ENCODE measurements at places on chromosomes 4 and X.

GRCh38 chrX:6223516-6223915 is 5.2 kb downstream of the NLGN4X start:
- no peak for DNase-seq

DNA sequence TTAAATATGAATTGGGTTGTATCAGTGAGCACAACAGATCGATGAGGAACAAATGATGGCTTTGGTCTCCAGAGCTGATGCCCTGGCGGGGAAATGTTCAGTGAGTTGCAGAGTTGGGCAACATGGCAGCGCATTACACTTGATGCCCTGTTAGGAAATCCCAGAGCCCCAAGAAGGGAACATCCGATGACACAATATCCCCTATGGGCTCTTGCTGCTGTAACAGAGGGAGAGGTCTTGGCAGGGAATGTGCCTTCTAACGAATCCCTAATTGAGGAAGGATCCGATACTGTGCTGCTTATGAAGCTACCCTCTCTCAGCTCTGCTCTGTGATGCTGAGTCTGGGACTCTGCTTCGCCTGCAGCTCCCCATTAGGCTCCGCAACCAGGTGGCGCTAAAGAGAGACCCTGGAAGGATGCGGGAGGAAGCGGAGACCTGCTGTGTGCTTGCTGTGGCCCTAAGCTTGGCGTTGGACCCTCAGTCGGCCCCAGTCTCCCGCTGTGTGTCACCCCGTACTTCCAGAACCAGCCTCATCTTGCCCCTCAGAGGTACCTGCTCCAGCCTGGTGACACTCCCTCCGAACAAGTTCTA is 38.9 kb downstream of the PDHA1 start:
- DNase-seq: no peak

DNA sequence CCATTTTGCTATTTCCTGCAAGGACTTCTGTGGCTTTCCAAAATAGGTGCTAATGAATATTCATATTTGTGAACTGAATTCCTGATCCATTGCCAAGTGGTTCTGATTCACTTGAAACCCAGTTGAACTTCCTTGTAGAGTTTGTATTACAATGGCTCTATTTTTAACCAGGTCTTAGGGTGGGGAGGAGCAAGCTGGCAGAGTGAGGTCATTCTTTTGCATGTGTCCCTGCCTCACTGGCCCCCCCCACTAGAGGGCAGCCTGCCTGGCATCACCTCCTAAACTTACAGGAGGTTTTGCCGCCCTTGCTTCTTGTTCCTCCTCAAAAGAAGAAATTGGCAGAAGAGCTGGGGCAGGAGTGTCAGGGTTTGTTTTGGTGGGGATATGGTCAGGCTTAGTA is 10.5 kb downstream of the PTTG2 start:
- no peak for DNase-seq

- peak; percentile 32 for DNase-seq
Measured at GRCh38 chr4:185470501-185471195, 885 bp downstream of the CCDC110 start.

DNA sequence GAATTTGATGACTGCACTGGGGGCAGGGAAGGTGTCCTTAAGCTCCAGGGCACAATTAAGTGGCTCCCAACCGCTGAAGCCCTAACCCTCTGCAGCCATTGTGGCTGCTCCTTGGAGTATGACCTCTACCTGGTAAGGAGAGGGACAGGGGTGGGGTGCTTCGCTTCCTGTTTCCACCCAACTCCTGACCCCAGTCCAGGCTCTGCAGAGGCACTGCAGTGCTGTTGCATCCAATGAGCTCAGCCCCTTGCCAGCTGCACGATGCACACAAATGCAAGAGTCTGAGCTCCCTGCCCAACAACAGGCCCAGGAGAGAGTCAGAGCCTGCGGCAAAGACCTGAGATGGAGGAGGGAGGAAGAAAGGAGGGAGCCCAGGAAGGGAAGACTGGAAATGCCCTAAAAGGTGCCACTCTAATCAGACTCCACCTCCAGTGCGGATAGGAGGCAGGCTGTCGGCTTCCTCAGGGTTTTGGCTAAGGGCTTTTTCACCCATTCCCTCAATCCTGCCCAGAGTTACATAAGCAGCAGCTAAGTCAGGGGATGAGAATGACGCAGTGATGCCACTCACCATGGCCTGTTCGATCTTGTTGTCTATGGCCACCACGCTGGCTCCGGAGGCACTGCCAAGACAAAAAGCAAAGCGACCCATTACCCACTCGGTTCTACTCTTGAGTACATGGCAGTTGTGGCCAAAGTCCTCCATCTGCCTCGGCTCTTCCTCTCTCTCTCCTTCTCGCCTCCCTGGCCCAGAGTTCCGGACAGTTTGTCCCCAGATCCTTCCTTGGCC is 60.1 kb downstream of the TSC22D3 start:
- no peak for DNase-seq

DNA sequence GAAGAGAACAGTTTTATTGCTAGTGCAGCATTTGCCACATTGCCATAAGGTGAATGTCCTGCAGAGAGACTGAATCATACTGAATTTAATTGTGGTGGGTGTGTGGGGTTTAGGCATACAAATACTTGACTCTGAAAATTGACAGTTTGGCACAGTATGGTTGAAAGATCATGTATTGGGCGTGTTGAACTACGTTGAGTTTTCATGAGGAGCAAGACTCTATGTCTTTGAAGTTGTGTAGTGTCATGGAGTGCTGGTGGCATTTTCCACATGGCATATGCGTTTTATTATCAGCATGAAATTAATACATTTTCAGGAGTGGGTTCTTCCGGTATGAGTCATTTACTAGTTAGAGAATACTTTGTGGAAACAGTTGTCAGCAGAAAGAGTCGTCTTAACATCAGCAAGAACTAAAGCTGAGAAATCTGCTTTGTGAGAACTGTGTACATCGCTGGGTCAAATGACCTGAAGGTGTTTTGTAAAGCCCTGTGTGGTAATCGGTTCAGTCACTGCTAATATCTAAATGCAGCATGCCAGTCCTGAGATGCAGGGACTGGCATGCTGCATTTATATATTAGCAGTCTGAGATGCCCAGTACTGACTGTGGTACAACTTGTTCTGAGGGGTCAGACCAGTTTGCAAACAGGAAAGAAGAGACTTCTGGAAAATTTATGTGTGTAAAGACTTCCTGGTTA is 50.3 kb downstream of the ARHGAP10 start:
- DNase-seq: no peak

- DNase-seq: no peak
Measured at GRCh38 chrX:46447384-46447783, 97.8 kb downstream of the ZNF674 start.

DNA sequence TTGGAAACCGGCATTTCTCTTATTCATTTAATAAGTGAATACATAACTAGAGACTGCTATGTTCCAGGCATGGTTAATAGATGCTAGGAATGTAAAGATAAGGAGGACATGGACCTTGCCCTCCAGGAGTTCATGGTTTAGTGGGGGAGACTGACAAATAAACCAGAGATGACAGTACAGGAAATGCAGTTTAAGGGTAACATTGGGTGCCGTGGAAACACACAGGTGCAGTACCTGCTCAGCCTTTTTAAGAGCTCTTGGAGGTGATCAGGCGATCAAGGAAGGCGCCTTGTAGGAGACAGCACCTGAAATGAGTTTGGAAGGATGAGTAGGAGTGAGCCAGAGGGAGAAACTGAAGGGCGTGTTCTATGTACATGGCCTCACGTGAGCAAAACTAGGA is 145.8 kb downstream of the AASDH start:
- DNase-seq: no peak

DNA sequence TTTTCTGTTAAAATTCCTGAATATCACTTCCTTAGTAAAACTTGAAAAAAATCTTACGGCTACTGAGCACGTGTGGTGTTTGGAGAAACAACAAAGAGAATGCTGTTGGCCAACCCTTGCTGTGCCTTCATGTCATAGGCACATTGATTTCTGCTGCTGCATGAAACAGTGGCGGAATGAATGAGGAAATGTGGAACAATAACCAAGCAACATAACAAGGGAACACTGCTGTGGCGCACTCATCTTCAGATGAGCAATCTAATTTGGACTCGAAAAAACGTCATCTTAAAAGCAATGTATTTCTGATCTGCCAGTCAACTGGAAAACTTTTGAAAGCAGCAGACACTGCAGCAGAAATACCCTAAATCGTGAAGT is 51.4 kb downstream of the PROM1 start:
- no peak for DNase-seq

- no peak for DNase-seq
Measured at GRCh38 chr4:9841072-9841471, 59.6 kb downstream of the DRD5 start.

- DNase-seq: no peak
Measured at GRCh38 chr4:112173593-112174558, 28.6 kb downstream of the FAM241A start.

DNA sequence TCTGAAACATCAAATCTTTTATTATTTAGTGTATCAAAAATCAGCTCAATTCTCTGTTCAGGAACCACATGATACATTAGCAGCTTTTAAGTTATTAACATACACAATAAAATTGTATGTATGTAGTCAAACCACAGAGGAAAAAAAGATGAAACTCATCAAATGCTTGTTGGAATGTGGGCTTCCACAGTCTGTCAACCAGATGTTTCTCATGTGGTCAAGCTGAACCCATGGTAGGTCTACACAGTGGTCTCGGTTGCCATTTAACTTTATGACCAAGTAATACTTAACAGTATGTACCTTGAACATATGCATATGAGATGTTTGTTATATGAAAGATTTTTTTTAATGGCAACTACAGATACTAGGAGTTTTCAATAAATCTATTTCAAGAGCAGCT is 427.8 kb downstream of the IL15 start:
- no peak for DNase-seq

- DNase-seq: no peak
Measured at GRCh38 chr4:113385281-113385899, 335.9 kb downstream of the ANK2 start.
